ENCODE measurements at places on chromosomes 3 and 15.

- no peak for DNase-seq
Measured at GRCh38 chr3:90056281-90057032, 949.0 kb downstream of the EPHA3 start.

DNA sequence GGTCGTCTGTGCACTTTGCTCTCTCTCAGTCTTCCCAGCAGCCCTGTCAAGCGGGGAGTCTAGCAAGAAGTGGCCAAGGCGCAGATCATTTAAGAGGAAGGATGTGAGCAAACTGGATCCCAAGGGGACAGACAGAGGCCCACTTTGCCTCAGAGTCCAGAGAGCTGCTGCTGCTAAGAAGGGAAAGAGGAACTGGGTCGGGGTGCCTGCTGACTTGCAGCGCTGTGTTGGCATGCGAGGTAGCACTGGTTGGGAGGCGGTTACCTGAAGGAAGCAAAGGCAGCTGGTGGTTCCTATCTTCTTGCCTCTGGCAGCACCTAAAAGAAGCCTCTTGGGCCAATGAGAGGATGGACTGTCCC lies 28.1 kb downstream of the SMAD3 start:
- DNase-seq, result no peak

DNA sequence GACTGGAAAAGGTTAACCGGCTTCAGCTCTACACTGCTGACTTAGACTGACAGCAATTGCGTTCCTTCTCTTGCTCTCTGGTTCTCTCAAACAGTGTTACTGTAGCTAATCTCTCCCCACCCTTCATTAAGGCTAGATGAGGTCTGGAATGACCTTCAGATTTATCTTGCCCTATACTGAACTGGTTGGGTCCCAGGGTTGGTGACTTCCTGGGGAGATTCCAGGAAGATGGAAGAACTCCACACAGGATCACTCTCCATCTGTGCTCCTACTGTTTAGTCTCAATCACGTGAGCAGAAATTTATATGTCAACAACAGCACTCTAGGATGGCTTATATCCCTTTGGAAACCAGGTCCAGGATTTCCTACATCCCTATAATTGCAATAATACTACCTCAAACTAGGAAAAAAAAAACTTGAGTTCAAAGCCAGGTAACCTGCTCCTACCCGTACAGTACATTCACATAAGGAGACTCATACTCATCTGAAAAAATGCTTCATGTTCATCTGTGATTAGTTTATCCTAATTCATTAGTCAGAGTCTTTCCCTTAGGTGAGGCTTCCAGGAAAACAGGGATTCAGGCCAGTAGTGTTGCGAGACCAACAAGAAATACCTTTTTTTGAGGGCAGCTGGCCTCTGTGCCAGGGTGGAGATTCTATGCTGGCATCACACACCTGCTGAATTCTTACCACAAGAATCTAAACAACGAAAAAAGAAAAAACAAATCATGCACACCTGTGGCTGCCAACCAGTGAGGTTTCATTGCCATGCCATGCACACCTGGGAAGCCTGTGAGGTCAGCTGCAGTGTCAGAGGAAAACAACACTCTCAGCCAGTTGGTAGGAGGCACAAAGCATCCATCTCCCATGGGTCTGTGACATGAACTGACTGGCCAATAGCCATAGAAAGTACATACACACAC lies 297.3 kb downstream of the MECOM start:
- DNase-seq, result no peak

DNA sequence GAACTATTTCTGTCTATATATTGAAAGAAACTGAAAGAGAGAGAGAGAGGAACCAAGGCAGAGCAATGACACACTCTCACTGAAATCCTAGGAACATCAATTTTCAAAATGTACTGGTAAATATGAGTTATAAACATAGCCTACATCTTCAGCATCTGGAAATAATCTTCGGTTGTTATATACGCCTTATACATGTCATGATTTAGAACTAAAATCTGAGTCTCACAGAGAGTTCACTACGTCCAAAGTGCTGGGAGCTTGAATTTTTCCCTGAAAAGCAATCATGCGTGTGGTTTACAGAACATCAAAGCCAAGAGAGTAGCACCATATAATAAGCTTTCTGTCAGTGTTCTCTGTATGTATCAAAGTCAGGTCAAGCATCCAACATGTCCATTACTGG lies 420.0 kb upstream of the CBLB start:
- no peak for DNase-seq

DNA sequence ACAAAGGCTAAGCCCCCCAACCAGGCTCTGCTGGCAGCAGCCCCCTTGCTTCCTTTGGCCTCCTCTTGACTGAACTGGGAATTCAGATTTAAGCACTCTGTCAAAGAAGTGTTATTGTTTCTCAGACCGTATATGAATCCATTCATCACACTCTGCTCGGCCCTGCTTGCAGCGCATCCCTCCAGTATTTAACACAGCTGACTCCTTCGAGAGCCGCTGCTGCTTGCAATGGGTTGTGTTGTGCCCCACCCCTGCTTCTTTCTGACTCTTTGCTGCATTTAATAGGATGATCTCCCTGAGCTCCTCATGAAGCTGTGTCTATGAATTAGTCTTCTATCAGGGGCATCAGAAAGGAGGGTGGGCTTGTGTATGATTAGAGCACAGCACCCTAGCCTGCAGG lies 31.2 kb downstream of the C3orf20 start:
- DNase-seq, result no peak

DNA sequence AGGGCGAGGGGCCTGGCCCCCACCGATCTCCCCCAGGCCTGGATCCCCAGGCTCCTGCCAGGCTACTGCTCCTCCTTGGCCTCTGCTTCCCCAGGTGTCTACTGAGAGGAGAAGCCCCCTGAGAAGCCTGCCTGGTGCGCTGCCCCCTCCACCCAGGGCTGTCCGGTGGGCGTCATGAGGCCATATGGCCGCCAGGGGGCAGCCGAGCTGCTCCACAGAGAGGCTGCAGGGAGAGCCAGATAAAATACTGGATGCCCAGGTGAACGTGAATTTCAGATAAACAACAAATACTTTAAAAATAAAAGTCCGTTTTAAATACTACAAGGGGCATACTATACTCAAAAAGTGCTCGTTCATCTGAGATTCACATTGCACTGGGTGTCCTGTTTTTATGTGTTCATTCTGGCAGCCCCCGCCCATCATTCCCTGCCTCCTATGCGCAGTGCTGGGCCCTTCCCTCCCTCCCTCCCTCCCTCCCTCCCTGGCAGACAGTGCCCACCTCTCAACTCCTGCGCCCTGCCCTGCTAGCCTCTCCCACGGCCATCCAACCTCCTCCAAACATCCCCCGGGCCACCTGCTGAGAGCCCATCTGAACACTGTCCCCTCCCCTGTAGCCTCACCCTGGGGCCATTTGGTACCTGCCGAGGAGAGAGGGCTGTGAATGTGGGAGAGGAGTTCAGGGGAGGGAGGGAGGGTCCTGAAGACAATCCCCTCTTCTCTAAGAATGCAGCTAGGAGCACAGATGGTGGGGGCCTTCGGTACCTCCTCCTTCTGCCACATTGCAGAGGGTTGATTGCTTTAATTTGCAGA lies 29.6 kb downstream of the PSTPIP1 start:
- peak; percentile 84 for DNase-seq

DNA sequence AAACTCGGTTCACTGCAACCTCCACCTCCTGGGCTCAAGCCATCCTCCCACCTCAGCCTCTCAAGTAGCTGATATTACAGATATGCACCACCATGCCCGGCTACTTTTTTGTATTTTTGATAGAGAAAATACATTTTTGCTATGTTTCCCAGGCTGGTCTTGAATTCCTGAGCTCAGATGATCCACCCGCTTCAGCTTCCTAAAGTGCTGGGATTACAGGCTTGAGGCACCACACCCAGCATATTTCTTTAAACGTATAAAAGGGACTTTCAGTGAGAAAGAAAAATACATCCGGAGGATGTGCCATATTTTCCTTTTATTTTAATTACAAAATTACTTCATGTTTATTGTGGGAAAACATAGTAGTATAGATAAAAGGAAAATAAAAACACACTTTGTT lies 55.2 kb downstream of the RPL39L start:
- DNase-seq, result no peak

DNA sequence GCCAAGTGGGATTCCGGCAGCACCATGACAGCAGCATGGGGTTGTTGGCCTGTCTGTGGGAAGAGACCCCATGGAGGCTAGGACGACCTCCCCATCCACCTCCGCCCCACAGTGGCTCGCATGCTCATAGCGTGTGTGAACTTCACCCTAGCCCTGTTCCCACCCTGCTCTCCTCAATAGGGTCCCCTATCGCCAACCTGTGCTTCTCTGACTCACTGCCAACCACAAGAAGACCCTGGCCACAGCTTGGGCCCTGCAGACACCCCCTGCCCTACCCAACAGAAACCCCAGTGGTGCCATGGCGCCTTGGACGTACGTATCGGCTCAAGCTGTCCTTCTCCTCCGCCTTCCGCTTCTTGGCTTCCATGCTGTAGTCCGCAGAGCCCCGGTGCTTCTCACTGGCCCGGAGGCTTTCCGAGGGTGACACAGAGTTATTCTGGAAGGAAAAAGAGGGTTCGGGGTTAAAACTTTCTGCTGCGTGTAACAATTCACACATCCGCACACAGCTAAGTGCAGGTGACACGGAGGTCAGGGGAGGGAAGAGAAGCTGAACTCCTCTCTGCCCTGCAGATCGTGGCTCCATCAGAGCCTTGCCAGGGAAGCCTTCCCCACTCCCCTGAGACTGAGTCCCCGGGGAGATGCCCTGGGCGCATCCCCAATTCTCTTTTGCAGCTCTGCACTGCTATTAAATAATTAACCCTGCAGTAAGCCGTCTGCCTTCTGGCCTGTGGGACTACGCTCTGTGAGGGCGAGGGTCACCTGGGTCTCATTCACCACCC lies 37.3 kb downstream of the TLE3 start:
- no peak for DNase-seq

DNA sequence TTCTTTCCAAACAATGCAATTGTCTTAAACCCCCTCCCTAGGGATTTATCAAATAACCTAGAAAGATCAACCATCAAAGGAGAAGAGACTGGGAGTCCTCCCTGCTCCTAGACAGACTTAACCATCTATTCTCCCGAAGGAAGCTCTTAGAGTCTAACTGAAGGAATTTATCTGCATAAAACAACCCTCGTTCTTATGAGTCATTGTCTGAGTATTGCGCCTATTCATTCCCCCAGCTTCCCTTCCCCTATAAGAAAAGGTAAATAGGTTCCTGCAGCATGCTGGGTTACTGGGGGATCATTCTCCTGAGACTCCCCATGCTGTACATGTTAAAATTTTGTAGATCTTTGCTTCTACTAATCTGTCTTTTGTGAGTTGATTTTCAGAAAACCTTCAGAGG lies 412.7 kb downstream of the OCA2 start:
- no peak for DNase-seq

- no peak for DNase-seq
Measured at GRCh38 chr3:25861566-25861965, 71.7 kb downstream of the OXSM start.

- DNase-seq, result no peak
Measured at GRCh38 chr3:126321490-126321889, 35.7 kb downstream of the KLF15 start.

DNA sequence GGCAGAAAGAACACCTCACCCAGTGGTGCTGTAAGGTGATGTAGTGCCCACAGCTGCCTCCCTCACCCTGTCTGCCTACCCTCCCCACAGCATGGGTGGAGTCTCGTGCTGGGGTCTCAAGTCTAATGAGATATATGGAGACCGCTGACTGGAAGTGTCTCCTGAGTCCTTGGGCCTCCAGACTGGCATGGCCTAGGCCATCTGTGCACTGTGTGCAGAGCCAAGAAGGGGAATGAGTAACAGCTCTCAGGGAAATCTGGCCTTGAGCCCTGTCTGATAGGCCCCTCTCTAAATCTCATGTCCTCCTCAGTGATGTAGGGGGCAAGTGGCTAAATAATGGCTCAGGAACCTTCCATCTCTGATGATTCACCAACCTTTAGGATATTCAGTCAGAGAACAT lies 277.4 kb downstream of the PLCL2 start:
- DNase-seq, result no peak

GRCh38 chr15:60842694-60843093 lies 363.8 kb upstream of the ICE2 start:
- no peak for DNase-seq

DNA sequence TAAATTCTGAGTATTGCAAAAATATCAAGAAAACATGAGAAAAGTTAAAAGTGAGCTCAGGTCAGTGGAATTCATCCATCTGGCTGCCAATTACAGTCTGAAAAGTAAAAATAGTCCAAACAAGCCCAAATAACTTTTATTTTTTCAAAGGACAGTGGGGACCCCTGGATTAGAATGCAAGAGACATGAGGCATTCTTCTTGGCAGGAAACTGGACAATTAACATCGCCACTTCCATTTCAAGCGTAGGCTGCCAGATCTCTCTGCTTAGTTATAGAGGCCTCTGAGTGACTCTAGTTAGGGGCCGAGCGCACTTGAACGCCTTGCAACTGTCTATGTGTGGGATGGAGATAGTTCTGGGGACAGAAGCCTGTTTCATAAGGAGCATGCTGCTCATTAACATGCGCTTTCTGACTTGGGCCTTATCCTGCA lies 189.1 kb downstream of the GHSR start:
- DNase-seq, result no peak

GRCh38 chr3:72088486-72089025 lies 303.6 kb upstream of the PROK2 start:
- DNase-seq, result no peak

- no peak for DNase-seq
Measured at GRCh38 chr3:103056542-103056941, 621.7 kb downstream of the ZPLD1 start.

DNA sequence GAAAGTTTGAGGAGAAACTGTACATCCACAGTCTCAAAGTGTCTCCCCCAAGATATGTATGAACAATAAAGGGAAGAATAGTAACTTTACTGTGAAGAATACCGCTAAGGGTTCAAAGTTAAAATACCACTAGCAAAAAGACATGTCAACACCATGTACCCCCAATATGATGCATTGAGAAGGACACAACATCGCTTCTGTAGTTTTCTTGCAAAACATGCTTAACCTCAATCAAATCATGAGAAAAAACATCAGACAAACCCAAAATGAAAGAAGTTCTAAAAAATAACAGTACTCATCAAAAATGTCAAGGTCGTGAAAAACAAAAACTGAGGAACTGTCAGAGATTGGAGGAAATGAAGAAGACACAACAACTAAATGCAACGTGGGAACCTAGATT lies 3.6 kb downstream of the HERC1 start:
- no peak for DNase-seq

DNA sequence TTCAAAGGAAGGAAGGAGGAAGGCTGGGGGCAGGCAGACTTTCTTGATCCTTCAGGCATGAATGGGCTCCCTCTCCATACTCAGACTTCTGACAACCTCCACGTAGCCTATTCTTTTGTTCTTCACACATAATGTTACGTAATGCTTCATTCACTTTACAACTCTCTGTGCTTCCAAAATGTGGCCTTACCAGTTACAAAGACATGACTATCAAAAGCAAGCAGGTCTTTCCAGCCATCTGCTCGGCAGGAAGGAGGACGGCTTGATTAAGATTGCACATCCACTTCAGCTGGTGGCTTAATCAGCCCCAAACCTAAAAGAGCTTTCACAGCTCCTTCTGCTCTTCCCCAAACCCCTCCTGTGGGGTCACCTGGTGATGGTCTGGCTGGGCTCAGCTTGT lies 263.2 kb downstream of the XXYLT1 start:
- no peak for DNase-seq

- no peak for DNase-seq
Measured at GRCh38 chr3:51874889-51875288, 512 bp downstream of the IQCF5 start.
